ENCODE measurements at places on chromosomes 6 and 20.
A peak's percentile ranks its signal among the peaks of the same experiment; 100 is the strongest.

GRCh38 chr20:58023781-58024180 is 204.7 kb downstream of the ANKRD60 start:
- no peak for DNase-seq

DNA sequence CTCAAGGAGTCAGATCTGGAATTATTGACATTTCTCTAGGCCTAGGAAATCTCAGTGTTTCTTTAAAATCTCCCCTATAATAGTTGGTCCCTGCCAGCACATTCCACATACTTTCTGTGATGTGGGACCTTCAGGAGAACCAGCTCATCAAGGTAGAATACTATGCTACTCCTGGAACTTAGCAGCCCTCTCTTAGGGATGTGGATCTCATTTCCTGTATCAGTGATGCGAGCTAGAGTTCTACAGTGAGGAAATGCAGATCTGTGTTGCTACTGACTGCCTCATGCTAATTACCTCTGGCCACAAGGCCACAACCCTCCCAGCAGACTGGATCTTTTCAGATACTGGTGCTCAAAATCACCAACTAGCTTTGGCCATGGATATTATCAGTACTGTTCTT is 193.8 kb downstream of the CLVS2 start:
- DNase-seq, result no peak

DNA sequence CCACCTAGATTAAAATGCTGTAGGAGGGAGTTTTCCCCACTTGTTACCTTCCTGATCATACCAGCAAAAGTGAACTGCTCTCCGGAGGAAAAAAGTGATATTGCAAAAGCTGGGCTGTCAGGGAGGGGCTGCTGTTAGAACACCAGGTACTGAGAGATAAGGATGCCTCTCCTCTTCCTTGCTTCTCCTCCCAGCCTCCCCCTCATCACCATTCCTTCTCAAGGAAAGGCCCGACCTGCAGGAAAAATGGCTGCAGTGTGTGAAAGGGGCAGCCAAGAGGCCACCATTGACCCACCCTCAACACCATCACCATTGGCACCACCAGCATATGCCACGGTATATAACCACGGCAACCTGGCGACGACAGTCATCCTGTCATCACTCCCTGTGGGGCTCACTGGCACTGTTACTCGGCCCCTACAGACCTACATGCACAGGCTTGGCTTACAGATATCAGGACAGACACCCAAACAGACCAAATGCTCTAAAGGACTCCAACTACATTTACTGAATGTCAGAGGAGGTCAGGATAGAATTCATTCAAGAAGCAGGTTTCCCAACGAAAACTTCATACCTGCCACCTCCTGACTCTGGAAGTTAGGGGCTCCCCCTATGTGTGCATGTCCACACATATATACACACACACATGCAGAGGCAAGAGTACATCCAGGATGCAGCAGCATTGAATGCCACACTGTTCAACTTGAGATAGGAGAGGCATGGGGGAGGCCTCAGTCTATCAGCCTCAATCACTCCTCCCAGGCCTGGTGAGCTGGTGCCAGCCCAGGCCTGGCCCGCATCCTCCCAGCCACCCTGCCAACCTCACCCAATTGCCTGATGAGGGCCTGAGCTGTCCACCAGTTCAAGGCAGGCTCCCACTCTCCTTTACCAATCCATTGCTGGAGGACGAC is 13.9 kb upstream of the MDGA1 start:
- no peak for DNase-seq

DNA sequence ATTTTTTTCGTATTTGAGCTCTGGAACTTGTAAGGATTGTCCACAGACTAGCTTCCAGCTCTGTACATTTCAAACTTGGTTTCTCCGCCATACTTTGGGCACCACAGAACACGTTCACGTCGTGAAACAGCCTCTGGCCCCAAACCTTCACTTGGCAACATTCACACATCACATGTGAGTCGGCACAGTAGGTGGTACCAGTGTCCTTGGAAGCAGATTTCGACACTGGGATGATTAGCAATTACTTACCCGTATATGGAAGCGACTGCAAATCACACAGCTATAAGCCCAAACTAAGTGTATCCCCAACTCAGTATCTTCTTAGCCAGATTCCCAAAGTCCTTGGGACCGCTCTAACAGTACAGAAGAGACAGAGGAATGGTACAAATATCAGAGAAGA is 60.2 kb downstream of the MAFB start:
- DNase-seq, result no peak

- DNase-seq, result no peak
Observed at GRCh38 chr6:38146021-38146733, 326.6 kb downstream of the ZFAND3 start.

- no peak for DNase-seq
Observed at GRCh38 chr20:48897305-48898010, 24.1 kb upstream of the ARFGEF2 start.

DNA sequence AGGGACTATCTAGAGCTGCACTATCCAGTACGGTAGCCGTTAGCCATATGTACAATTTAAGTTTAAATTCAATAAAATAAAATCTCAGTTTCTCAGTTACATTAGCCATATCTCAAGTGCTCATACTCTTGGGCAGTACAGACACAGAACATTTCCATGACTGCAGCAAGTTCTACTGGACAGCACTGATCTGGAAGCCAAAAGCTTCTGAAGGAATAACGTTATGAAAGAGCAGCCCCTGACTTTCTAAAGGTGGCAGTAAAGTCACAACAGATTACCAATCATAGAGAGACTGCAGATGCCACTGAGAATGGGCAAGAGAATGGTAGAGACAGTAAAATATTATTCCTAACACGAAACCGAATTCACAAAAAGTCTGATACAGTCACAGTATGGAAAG is 36.8 kb downstream of the NDRG3 start:
- DNase-seq, result no peak

- DNase-seq, result no peak
Observed at GRCh38 chr20:56689852-56690485, 60.9 kb downstream of the TFAP2C start.

- no peak for DNase-seq
Observed at GRCh38 chr6:15515226-15515625, 147.6 kb downstream of the DTNBP1 start.

DNA sequence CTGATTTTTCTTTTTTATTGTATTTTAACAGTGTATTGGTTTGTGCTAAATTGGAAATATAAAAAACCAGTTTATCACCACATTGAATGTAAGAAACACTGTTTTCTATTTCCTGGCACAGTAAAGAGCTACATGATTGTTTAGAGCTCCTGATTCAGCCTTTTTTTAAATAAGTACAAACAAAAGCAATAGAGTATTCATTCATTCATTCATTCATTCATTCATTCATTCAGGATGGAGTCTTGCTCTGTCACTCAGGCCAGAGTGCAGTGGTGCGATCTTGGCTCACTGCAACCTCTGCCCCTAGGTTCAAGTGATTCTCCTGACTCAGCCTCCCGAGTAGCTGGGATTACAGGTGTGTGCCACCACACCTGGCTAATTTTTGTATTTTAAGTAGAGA is 96.8 kb upstream of the SCGN start:
- no peak for DNase-seq

DNA sequence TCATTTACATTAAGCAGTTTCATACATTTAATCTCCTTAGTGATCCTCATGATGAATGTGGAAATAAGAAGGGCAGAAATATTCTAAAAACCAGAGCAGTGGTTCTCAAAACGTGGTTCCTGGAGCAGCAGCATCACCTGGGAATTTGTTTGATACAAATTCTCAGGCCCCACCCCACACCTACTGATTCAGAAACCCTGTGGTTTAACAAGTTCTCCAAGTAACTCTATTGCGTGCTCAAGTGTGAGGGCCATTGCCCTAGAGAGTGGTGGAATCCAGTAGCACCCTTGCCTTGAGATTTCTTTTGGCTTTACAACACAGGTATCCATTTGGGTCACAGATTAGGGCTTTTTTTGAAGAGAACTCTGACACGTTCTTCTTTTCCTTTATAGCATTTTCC is 354.6 kb upstream of the FLRT3 start:
- DNase-seq, result no peak

DNA sequence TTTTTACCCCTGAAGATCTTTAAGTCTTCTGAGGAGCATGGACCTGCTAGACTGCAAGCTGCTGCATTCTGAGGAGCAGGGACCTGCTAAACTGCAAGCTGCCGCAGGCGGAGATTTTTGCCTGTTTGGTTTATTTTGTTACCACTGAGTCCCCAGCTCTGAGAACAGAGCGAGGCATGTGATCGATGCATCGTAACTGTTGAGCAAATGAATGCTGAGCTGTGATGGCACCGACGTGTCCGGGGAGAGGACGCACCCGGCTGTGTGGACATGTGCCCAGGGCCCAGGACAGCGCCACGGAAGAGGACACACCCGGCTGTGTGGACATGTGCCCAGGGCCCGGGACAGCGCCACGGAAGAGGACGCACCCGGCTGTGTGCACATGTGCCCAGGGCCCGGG is 24.2 kb downstream of the DNAJC5 start:
- no peak for DNase-seq

DNA sequence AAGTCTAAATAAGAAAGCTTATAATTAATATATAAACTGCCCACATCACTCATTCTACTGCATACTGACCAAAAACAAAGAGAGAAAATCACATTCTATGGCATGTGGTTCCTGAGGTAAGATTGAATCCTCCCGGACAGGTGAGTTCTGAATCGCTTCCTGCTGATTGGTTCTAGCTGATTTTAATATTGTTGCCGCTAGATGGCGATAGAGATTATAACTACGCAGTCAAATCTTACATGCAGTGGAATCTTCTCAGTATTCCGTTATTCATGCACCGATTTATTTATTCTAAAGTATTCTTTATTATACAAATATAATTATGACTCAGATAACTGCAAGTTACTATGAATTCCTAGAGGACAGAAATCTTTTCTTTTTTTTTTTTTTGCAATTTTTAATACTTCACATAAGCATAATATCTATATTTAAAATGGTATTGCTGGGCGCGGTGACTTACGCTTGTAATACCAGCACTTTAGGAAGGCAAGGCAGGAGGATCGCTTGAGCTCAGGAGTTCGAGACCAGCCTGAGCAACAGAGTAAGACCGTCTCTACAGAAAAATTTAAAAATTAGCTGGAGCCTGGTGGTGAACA is 24.2 kb upstream of the TMX4 start:
- DNase-seq, result no peak

GRCh38 chr6:3962291-3963280 is 113.4 kb downstream of the FAM50B start:
- no peak for DNase-seq

DNA sequence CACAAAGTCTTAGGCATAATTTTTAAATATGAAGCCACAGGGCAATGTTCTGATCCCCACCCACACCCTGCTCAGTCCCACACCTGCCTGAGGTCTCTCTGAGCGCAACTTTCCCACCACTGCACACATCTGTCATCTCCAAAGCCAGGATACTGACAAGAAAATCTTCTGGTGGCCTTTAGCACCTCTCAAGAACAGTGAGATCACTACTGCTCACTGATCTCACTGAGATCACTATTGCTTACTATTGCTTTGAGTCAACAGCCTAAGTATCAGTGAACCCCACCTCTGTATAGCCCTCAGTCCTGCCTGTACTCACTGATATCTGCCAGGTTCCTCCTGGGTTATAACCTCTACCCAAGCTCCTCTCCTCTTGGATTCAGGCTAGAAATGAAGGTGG is 6.4 kb downstream of the TNFRSF21 start:
- DNase-seq, result no peak

- DNase-seq, result no peak
Observed at GRCh38 chr6:84568971-84569370, 195.4 kb downstream of the TBX18 start.

DNA sequence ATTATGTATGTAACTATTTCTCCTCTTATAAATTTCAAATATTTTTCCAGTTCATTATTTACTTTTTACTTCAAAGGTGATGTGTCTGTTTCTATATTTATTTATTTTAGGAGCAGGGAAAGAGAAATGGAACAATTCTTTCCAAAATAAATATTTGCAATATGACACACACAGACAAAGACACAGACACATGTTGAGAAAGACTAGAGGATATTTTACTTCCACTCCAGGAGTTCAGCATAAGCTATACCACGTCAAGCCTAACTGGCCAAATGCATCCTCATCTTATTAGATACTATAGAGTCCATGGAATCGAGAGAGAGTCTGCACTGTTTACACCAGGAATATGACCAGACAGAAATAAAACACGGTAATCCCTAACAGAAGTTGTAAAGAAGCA is 13.3 kb downstream of the RALGAPA2 start:
- no peak for DNase-seq

DNA sequence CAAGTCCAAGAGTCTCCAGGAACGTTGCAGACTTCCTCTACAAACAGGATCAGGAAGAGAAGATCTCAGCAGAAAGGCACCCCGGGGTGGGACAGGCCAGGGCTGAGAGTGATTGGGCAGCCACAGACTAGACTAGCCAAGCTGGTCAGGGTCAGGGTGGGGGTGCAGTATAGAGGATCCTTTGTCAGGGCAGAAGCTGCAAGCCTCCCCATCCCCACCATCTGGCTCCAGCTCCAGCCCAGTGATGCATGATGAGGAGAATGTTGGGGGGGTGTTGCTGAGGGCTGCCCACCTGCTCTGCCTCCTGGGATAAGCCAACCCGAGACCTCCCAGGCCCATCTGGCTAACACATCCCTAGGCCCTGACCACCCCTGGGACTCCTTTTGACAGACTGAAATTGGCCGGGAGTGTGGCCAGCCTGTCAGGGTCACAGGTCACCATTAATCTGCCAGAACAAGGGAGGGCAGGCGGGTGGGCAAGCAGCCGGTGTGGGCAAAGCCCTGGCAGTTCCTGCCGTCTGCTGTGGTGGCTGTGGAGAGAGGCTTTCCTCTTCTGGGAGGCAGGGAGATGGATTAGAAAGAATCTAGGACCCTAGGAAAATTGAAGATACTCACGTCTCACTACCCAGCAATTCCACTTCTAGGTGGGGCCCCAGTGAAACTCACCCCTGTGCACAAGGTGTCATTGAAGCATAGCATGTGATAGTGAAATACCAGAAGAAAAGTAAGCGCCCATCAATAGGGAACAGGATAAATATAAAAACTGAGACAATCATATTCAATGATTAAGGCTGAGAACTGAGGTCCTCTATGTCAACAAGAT is 22.1 kb upstream of the SNTA1 start:
- DNase-seq, result no peak

- DNase-seq, result no peak
Observed at GRCh38 chr6:130873746-130874145, 46.5 kb downstream of the SMLR1 start.

GRCh38 chr6:154462425-154462824 is 48.1 kb downstream of the CNKSR3 start:
- no peak for DNase-seq

GRCh38 chr6:44721954-44722578 is 334.6 kb downstream of the CDC5L start:
- DNase-seq, result no peak

GRCh38 chr6:36124881-36125280 is 5.4 kb upstream of the MAPK13 start:
- no peak for DNase-seq

- no peak for DNase-seq
Observed at GRCh38 chr20:25525867-25526266, 59.5 kb downstream of the NINL start.

DNA sequence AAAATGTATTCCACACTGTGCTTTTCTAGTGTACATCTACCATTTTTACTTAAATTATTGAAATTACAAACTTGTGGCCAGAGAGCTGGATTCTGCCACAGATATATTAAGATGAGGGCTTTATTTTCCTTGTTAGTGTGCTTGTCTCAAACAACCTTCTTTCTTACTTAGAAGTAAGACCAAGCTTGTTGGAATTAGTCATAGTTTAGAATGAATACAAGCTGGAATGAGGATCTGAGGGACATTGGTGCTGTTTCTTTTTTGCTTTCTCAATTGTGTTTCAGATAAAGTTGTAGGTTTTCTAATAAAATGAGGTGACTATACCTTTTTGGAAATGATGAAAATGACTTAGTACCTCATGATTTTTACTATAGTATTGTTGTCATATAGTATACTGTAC is 40.3 kb downstream of the UBR2 start:
- DNase-seq, result no peak

- DNase-seq, result peak; percentile 86
Observed at GRCh38 chr20:58852543-58853271, at the start of gene GNAS. GNAS (plus strand) TSS chr20:58852716.
